ENCODE measurements at places on chromosomes 3 and 15.

DNA sequence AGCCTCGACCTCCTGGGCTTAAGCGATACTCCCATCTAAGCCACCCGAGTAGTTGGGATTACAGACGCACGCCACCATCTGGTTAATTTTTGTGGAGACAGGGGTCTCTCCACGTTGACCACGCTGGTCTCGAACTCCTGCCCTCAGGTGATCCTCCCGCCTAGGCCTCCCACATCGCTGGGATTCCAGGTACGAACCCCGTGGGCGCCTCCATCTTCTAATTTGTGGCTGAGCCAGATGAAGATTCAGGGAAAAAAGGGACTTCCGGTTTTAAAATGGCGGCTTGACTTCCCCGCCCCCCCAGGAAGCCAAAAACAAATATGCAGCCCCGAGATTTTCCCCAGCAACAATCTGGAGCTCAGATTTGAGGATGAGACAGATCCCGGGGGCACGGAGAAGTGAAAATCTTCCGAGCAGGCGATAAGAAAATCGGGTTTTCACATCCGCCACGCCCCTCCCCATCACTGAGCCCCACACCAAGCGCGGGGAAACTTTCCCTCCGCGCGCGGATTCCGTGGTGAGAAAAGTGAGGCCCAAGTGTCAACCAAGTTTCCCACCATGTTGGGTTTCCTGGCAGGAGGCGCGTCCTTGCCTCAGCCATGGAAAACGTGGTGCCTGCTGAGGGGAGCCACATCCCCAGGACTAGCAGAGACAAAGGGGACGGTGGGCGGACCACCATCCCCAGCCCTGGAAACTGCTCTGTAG is 15.4 kb downstream of the CHST14 start:
- DNase-seq, result no peak

DNA sequence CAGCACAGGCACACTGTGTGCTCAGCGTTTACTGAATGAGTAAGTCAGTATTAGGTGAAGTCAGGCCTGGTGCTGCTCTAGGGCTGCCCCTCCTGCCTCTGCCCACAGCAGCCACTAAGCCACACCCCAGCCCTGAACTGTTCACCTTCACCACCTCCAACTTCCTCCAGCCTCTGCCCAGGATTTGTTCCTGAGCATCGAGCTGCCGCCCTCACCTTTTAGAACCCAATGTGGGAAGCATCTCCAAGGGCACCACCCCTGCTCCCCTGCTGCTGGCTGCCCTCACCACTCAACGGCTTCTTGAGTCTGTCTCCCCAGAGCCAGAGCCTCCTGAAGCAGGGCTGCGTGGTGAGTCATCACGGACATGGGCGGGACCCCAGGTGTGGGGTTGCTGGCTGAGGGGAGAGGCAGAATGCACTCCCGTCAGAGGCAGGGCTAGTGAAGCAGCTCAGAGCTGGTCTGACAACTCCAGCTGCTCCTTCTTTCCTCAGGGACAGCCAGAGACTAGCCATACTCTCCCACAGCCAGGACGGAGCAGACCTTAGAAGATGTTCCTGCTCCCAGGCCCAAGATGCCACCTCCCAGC is 5.8 kb downstream of the HYAL2 start:
- DNase-seq, result no peak

DNA sequence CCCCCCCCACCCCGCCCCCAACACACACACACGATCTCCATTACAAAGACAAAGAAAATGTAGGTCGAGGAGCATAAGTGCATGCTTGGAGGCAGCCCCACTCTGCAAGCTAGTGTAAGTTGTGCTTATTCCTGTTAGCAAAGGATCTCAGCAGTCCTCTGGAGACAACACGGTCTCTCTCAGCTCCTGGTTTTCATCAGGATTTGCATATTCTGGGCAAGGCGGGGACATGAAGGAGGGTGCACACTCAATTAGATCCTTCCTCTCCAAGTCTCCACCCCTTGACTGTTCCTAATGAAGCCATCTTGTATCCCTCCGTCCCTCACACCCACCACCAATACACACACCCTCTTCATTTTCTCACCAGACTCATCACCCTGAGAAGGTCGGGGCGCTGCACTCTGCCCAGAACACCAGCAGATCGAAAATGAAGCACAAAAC is 63.8 kb downstream of the MRPL46 start:
- DNase-seq, result peak; percentile 10

GRCh38 chr15:95690631-95691340 is 639.7 kb upstream of the NR2F2 start:
- DNase-seq, result no peak

DNA sequence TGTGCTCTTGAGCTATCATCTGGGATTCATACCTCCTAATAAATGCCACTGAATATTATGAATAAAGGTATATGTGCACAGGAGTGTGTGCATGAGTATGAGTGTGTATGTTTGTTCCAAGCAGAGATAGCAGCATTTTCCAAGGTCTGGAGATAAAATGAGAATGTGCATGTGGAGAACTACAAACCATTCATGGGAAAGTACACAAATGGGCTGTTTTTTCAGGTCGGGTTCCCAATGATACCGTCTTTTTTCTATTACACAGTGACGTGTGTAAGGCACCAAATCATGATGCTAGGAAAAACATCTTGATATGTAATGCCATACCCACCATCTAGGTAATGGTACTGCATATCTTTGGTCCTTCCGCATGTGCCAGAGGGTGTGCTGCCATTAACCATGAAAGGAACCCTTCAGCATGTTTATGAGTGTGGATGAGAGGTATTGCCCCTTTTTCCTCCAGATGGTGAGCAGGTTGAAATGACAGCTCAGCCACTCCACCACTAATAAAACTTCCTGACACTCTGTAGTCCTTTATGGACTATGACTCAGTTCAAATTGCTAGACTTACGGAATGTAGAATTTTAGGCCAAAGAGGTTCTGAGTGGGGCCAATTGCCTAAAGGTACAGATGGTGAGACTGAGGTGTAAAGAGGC is 36.4 kb upstream of the COPB2 start:
- no peak for DNase-seq

GRCh38 chr3:108835101-108835500 is 12.5 kb downstream of the TRAT1 start:
- DNase-seq, result no peak

DNA sequence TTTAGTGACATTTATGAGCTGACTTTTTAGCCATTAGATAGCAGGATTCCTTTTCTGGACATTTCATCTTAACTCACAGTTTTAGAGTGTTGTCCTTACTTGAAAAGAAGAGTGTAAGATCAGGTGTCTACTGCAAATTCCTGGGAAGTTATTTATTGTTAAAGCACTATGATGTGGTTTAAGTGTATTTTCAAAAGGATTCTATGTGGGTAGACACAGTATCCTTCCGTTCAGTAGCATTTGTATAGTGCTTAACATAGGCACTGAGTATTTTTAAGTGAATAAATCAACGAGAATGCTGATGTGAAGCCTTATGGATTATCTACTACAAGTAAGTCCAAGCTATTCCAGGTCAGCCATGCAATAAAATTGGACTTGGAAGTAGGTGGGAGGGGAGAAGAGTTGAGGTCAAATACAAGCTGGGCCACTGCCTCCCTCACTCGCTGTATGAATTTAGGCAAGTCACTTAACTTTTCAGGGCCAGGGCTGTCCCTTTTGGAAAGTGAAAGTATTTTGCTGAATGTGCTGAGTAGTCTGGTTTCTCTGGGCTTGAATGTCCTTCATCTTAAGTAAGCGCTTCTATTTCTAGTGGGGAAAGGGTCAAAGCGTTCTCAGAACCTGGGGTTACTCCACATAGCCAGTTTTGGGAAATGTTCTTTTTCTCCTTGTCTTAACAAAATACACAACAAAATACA is 48.6 kb downstream of the GAP43 start:
- no peak for DNase-seq
